ENCODE measurements at places on chromosomes 6 and 20.
A peak's percentile ranks its signal among the peaks of the same experiment; 100 is the strongest.

GRCh38 chr6:111667931-111668330 is 62.3 kb upstream of the TRAF3IP2 start:
- DNase-seq, result peak; percentile 40

DNA sequence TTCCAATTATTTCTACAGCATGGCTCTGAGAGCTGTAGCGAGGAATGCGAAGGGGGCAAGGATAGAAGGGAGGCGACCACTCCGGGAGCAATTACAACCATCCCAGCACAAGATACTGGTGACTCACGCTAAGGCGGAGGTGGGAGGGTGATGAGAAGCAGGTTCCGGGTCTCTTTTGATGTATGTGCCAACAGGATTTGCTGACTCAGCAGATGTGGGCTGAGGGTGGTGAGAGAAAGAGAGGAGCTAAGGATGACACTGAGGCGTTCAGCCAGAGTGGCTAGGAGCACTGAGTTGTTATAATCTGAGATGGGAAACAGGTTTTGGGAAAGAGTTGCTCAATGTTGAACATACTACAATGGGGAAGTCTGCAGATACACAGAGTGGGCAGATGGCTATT is 9.3 kb upstream of the TXNDC5 start:
- DNase-seq, result peak; percentile 81

DNA sequence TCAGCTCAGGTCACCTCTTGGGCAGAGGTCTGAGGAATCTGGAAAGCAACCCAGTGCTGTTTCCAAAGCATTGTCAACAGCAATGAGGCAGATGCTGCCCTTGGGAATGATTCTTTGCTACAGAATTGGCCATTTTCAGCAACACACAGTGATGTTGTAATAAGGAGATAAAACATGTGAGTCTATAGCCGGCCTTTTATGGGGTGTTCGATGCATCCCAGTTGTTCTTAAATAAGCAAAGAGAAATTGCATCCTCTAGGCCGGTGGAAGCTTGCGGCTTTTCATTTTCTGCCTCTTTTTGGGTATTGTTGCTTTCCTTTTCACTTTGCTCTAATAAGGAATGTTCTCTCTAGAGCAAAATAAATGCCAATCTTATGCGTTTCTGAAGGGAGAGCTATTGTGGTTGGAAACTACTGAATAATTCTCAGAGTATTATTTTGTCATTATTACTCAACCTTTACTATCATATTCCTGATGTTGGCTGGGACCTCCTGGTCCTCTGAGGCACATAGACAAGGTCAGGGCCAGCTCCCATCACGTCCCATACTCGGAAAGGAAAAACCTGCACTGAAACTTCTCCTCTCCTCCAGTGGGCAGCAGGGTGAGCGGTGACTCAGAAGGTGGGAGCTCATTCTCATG is 214.2 kb downstream of the CDH26 start:
- peak; percentile 18 for DNase-seq

- DNase-seq, result no peak
Measured at GRCh38 chr6:31725502-31726350, 2.6 kb downstream of the MPIG6B start.

DNA sequence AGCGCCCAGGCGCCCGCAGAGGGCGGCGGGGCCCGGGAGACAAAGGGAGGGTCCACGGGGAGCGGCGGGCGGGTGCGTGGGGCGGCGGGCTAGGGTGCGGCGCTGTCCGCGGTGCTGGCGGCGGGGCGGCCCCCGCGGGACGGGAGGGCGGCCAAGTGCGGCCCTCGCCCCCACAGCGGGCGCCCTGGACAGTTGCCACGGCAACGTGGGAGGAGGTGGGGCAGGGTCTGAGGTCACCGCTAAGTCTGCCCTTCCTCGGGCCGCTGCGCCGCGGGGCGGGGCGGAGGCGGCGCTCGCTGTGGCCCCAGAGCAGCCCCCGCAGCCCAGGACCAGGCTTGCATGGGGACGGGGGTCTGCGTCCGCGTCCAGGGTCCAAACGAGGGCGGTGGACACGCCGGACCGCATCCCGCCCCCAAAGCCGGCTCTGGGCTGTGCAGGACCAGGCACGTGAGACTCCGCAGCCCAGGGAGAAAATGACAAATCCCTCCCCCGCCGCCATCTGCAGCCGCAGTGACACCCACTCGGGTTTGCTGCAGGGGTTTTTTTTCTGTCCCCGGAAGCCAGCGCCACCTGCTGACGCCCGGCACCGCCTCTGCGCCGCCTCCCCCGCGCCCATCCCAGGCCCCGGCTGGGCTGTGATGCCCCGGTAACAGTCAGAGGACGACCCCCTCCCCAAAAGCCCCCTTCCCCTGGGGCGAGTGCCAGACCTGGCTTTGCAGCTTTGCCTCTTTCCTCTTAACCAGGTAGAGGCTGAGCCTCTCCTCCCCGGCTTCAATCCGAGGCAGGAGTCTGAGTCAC is 36.8 kb downstream of the YTHDF1 start:
- no peak for DNase-seq

- peak; percentile 59 for DNase-seq
Measured at GRCh38 chr6:104162036-104162669, 697.6 kb downstream of the HACE1 start.

Measured in fibroblast of skin of right quadriceps (primary cell).